ENCODE measurements at places on chromosomes 6 and 20.

GRCh38 chr20:42721923-42722322, 467.8 kb downstream of the PTPRT start:
- no peak for DNase-seq

DNA sequence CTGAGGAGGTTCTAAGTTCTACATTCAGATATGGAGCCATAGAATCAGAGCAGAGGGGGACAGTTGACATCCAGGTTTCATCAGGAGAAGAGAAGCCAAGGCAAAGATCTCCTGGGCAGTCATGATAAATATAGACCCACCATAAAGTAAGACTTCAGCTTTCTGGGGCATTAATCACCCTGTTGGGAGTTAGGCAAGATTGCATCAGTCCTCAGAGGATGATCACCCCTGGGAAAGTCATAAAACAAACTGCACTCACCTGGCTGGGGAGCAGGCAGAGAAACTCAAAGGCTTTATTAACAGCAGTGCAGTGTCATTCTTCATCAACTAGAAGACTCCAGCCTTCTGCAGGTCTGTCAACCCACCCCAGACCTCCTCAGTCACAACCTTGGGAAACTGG, 301.3 kb upstream of the JARID2 start:
- no peak for DNase-seq

DNA sequence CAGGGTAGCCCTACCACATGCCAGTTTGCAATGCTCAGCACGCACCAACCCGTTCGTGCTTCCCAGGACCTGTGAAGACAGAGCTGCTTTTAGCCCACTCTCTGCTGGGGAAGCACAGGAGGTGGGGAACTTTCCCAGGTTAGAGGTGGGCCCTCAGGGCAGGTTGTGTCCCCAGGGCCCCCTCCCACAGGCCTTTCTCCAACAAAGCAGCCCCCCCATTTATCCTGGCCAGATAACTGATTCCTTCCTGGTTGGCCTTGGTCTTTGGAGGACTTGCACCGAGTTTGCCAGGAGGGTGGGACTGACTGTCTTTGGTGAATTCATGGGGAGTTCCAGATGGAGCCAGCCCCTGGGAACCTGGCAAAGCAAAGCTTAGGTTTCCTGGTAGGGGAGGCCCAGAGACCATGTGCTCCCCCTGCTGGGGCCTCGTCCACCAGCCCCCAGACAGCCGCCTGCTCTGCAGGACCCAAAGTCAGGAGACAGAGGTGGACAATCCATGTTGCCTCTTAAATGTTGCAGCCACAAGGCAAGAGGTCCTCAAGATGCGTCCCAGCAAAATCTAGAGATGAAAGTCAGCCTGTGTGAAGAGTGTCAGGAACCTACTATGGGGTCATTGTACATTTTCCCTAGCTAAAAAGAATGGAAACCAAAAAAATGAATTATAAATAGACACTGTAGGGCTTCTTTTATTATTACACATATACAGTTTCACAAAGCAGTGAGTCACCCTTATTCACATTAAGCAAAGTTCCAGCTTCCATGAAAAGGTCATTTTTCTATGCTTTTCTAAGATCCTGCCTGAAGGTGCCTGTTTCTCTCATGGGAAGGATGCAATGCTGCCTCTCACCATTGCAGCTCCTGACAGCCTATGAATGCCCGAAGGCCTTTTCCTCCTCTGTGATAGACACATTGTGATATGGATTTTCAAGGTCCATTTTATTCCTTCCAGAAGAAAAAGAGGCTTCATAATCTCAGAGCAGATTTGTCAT, 497.8 kb downstream of the PREX1 start:
- DNase-seq: no peak

- no peak for DNase-seq
Observed at GRCh38 chr6:119643876-119644275, 294.3 kb upstream of the MAN1A1 start.

- no peak for DNase-seq
Observed at GRCh38 chr20:9550871-9551270, 36.5 kb downstream of the LAMP5 start.

DNA sequence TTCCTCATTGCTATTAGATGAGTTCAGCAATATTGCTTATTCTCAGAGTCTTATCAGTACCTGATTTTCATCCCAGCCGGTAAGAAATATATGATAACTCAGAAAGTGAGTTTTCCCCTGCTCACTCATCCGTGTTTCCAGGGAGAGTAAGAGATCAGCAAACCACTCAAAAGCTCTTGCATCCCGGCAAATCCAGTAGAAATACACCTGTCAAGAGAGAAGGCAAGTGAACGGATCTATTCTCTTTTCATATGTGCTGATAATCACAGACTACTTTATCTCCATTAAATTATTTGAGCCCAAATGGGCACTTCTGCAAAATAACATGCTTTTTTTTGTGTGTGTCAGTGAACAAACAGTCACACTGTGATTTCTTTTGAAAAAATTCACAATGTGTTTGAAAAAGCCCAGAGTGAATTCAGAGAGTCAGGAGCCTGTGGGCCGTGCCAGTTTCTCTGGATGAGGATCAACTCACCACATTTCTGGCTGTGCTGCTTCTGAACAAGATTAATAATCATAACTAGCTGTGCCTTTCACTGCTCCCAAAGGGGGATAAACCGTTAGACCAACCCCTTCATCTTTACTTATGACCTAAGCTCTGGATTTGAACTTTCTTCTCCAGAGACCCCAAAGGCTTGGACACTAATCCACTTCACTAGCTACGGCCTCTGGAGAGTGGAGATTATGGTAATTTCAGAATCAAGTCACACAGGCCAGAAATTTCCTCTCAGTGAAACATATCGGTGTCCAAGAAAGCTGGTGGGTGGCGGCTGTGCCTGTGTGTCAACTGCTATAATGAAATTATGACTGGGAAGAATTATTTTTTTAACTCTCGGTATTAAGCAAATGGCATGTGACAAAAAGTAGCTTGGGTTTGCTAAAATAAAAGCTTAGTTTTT, 44.2 kb downstream of the NOX3 start:
- DNase-seq: no peak

GRCh38 chr20:22689266-22689665, 104.9 kb upstream of the FOXA2 start:
- no peak for DNase-seq

GRCh38 chr6:25882051-25882496, 8.0 kb upstream of the SLC17A3 start:
- no peak for DNase-seq

DNA sequence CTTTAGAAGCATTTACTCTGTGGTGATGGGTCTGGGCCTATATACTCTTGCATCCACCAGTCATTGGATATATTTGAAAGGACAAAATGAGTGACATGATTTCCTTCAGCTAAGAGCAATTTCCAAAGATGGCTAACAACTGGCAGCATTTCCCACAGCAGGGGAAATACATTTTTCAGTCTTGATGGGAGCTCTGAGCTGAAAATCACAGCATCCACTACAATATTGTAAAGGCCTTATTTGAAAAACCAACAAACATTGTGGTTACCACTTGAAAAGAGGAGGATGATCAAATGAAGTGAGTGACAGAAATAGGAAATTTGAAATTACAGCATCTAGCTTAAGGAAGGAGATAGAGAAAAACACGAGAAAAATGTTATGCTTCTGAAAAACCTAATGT, 705.0 kb upstream of the EPHA7 start:
- no peak for DNase-seq

- DNase-seq: no peak
Observed at GRCh38 chr6:63792736-63793464, 157.3 kb downstream of the PHF3 start.

DNA sequence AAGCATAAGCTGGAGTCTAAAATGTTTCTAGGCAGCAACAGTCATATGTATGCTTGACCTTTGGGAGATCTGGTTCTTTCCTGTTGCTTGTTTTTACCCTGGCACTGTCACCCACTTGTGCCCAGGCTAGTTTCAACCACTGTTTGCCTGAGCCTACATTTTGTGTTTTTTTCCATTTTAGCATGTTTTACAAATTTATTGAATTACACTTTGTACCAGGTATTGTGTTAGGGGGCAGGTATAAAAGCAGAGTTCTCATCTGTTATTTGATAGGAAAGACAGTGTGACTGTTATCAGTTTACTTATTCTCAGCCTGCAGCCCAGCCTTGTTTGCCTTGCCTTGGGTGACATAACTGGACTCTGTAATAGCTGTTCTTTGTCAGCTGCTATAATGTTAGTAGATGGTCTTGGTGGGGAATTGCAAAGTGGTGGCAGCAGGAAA, 147.0 kb downstream of the CDKAL1 start:
- DNase-seq: no peak

DNA sequence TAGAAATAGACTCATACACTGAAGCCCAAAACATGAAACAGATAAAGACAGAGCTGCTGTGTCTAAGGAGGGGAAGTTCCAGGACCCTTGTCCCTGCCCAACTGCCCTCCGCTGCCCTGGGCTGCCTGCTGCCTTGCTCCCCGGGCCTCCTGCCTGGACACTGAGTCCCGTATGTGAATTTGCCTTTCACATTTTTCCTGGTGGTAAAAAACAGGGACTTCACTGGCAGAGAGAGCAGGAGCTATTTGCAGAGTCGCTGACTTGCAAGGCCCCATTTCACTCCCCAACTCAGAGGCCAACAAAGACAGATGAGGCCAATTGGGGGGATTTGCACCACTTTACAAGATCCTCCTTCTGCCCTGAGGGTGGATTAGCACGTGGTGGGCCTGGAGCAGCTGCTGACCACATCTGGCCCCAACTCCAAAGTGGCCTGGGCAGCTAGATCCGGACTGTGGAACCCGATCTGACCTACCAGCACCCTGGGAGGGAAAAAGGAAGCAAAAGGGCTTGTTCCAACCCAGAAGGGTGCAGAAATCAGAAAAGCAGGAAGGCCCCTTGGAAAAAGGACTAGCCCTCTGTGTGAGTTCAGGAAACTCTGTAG, 61.4 kb downstream of the NOL4L start:
- no peak for DNase-seq

GRCh38 chr6:12335131-12335527, 45.0 kb downstream of the EDN1 start:
- no peak for DNase-seq

- no peak for DNase-seq
Observed at GRCh38 chr20:48142516-48142773, 357.2 kb upstream of the SULF2 start.

GRCh38 chr6:116060572-116061283, at the start of gene FRK:
Gene FRK, minus strand, starts transcription at chr6:116060891. Its CDS starts 580 bp downstream, at chr6:116060311.
- no peak for DNase-seq

DNA sequence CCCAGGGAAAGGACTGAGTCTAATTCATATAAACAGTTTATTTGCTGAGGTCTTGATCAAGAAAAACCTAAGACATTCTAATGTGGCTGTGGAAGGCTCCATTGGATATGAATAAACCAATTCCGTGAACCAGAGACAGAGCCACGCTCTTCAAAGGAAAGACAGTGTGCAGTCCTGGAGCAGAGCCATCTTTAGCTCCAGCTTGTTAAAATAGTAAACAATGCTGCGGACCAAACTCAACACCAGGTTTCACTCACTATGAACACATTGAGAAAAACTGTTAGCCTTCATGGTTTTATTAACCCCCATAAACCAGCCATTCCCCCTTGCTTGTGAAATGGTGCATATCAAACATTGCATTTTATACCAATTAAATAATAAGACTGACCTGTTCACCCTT, 61.9 kb downstream of the COL9A1 start:
- no peak for DNase-seq

- DNase-seq: no peak
Observed at GRCh38 chr6:113873043-113873667, 16.0 kb downstream of the MARCKS start.

DNA sequence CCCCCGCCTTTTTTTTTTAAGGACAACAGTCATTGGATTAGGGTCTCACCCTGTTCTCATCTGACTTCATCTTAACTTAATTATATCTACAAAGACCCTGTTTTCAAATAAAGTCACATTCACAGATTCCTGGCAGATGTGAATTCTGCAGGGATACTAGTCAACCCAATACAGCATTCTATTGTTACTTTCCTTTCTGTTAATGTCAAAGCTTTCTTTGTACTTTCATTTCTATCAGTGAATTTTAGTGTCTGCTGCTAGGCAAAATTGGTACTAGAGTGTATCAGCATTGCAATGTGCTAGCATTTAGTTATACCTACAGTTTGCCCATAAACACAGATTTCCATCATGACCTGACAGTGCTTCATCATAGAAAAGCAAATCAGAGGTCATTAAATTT, 281.9 kb downstream of the CDKAL1 start:
- DNase-seq: no peak

GRCh38 chr20:49641683-49642656, 71.7 kb downstream of the B4GALT5 start:
- no peak for DNase-seq

DNA sequence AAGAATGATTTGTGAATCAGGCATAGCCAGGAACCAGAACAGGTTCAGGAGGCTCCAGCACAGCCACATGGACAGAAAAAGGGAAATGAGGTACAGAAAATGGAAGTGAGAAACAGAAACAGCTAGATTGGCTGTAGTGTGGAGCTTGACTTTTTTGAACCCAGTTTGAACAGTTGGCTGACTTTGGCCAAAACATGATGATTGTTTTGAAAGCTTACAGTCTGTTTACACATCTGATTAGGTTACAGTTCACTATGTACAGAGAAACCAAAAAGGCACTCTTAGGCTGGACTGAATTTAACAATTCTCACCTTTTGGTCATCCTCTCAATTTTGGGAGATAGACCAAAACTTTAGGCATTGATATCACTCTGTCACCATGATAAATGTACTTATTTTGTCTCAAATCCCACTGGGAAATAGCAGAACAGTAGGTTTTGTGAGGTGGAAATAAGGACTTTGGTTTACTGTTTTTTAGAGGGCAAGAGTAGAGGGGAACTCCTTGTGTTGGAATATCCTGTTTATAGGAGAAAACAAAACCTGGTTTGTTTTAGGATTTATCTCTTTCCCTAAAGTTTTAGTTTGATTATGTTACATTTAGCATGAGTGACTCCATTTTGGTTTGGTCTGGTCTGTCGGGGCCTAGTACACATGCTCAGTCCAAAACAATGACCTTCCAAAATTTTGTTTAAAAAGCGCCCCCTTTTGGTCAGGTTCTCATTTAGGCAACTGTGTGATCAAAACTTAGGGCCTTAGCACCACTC, 123.1 kb downstream of the OLIG3 start:
- no peak for DNase-seq

- no peak for DNase-seq
Observed at GRCh38 chr6:167755461-167755860, 71.2 kb upstream of the AFDN start.

DNA sequence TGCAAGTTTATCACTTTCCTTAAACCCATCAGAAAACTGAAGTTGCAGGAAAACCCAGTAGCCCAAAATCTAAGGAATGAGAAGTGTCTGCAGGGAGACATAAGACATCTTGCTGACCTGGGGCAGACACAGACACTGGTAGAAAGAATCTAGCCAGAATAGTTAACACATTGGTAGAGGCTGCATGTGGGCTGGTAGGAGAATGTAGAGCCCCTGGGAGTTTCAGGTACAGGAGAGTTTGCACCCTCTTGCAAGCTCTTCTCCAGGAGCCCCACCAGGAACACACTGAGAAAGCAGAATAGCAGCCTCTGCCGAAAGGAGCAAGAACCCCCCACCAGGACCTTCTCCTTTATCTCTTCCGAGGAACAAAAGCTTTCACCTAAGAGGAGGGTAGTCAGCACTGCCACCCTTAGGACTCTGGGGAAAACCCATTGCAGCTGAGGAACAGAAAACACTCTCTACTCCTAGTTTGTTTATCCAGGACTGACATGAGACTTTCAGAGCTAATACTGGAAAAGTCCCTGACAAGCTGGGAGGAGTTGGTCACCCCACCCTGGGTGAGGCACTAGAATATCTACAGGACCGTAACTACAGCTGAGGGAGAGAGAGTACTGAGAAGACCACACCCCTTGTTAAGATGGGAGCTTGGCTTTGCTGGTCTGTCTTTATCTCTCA, 10.5 kb upstream of the OGFRL1 start:
- DNase-seq: no peak

- no peak for DNase-seq
Observed at GRCh38 chr6:156406099-156406498, 371.1 kb upstream of the ARID1B start.
